NCI-H526 (cell line): ENCODE measurements at places on chromosomes 5 and 9.

DNA sequence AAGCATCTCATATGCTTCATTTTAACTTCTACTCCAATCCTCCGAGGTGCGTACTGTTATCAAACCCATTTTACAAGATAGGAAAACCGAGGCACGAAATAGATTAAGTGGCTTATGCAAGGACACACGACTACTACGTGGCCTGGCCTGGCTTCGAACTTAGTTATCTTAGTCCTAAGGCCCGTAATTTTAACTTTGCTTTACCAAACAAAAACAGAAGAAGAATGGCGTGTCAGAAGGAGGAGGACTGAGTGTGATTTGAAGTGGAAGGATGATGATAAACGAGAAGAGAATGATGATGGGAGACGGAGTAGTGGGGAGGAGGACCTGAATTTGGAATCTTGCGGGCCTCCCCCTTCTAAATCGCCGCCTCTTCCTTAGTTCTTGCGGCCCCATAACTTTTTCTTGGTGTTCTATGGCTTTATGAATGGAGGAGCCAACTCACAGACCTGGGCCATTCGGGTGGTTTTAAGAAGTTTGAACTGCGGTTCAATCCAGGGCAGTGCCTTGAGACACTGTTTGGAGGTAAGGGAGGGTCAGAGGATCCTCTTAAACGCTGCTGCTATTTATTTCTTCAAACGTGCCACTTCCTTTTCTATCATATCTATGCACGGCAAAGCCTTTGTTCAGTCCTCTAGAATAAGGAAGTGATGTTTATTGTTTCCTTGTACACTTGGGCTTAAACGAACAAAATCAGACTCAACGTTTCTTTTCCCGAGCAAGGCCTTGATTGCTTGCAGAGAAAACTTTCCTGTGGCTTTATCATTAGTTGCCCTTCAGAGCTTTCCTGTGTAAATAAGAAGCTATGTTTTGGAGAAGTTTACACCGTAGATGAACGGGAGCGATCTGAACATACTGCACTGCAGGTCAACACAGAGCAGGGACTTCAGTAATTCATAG lies 795 bp downstream of the CNOT8 start:
- no peak for DNase-seq

DNA sequence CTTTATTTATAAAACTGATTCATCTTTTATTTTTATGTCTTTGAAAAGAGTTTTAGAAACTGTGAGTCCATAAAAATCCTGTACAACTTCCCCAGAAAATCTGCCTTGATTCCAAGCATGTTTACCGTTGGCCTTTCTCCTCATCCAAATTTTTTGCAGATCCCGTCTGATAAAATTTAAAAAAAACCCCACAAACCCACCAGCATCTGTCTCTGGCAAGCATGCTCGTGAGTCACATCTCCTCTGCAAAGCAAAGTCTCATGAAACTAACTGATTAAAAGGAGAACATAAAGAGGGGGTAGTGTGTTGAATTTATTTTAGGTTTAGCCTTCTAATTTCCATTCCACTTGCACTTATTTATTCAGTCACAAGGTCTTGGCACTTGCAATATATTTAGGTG lies 109.4 kb downstream of the MAT2B start:
- DNase-seq = no peak

GRCh38 chr5:122761115-122761514 lies 13.8 kb upstream of the SNX2 start:
- DNase-seq = no peak

GRCh38 chr5:19189176-19189575 lies 798.8 kb downstream of the CDH18 start:
- DNase-seq = no peak

GRCh38 chr5:64958757-64959391 lies 190.1 kb downstream of the CWC27 start:
- no peak for DNase-seq

DNA sequence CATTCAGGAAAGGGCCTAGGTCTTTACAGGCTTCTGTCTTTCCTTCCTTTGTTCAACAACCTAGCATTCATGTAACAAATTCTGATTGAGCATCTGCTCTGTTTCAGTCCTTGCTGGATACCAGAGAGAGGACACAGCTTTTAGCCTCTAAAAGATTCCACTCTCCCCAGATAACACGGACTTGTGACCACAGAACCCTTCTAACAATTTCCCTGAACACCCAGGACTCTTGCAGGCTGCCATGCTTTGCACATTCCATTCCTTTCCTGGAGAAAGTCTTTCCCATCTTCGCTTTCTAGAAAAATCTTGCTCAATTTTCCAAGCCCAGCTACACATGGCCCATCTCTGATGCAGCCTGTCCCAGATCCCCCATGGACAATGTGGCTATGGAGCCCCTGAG lies 310.9 kb downstream of the ACTL7B start:
- no peak for DNase-seq

GRCh38 chr5:321230-321725 lies at the start of gene AHRR:
Gene AHRR, plus strand, starts transcription at chr5:321714. Its CDS starts 22,189 bp downstream, at chr5:343903.
- no peak for DNase-seq

- DNase-seq = no peak
Observed at GRCh38 chr5:145946112-145946861, 9.9 kb downstream of the SH3RF2 start.

DNA sequence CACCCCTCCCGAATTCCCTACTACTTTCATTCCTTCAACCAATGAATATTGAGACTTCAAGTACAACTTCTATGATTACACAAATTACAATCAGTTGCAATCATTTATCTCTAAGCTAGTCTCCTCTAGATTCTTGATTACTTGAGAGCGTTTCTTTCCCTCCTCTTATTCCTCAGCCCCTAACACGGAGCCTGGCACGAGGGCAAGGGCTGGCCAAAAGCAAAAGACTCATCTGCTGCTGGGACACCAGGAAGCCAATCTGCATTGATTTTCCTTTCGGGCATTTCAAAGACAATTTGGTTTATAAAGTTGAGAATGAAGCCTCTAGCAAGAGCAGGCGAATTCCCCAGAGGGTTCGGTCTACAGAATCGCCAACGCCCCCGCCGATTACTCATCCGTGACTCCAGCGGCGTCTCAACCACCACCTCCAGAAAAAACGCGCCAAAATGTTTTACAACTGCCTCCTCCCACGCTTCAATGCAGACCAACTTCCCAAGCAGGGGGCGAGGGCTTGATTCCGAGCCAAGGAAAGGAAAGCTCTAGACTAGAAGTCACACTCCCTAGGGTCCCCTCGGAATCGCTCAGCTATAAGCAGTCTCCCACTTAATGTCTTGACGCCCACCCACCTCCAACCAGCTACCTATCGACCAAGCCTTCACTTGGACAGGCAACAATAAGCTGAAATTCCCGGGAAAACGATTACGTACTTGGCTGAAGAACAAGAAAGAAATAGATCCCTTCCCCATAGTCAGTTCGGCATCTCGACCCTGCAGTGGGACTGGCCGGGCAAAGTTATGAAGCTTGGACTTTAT lies 1.5 kb downstream of the PCSK1 start:
- DNase-seq = peak; percentile 66

- no peak for DNase-seq
Observed at GRCh38 chr9:113879318-113879717, 3.2 kb downstream of the ZNF618 start.

GRCh38 chr5:169104937-169105494 lies 195.9 kb downstream of the SLIT3 start:
- no peak for DNase-seq

DNA sequence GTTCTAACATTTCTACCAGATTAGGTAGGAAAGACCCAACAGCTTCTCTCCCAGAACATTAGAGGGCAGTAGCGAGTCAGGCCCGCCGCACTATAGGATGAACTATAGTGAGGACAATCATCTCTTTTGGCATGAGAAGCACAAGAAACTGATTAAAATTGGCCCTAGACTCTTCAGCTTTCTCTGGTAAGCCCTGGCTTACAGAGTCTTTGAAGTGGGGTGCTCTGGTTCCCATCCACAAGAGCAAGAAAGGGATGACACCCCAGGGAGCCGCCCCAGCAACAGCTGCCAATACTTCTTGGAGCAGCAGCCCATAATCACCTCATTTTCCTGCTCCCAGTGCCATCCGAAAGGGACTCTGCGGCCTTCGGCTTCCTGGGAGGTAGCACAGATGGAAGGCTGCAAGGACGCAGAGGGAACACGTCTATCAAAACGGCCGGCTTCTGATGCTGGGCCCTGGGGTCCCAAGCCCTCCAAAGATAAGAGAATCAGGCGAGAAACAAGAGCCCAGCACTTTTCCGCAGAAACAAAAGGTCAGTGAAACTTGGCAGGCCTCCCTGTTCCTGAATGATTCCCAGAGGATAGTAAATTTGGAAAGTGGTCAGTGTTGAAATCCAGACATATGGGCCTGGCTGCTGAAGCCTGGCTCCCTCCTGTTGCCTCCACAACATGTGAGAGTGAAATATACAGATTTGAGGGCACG lies 69.3 kb downstream of the HSD17B3 start:
- peak; percentile 5 for DNase-seq

GRCh38 chr5:82422751-82423181 lies 144.6 kb upstream of the RPS23 start:
- no peak for DNase-seq

DNA sequence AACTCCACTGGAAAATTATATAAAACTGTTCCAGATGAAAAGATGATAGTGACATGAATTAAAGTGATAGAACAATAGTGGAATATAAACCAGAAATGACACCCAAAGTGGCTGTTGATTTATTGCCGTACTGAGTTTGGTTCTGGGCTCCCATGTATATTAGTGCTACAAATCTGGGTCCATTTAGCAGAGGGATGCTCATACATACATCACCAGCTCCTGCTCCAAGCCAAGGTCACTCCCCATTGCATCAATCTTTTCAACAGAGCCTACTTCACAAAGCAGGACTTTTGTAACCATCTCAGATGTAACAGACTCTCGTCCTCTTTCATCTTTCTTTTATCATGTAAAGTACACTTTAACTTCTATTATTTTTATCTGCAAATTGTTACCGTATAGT lies 208.6 kb downstream of the GAPVD1 start:
- DNase-seq = no peak

DNA sequence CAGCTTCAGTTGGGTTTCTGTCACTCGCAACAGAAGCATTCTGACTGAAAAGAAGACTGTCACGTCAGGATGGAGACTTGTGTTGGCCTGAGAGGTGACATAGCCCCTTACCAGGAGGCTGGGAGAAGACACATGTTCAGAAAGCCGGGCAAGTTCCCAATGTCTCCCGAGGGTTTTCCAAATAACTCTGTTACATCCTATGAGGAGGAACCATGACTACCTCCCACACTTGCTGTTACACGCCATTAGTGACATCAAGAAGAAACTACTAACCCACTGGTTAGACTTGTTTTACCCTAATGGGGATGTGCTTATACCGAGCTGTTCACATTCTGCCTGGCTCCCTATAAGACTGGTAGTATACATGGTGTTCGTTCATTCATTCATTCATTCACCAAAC lies 33.3 kb downstream of the SH3PXD2B start:
- no peak for DNase-seq

DNA sequence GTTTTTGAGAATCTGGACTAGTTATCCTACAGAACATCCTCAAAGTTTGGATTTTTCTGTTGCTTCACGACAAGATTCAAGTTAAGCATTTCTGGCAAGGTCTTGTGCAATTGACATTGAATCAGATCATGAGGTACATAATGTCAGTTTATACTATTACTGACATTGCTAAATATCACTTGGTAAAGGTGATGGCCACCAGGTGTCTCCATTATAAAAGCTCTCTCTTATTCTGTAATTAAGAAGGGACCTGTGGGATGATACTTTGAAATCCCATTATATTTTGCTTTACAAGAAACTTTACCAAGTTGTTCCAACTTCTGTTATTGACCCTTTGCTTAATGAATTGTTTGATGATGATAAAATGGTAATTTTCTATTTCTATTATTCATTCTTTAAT lies 131.0 kb upstream of the ASTN2 start:
- peak; percentile 21 for DNase-seq

- DNase-seq = no peak
Observed at GRCh38 chr9:6876195-6876894, 118.6 kb downstream of the KDM4C start.

DNA sequence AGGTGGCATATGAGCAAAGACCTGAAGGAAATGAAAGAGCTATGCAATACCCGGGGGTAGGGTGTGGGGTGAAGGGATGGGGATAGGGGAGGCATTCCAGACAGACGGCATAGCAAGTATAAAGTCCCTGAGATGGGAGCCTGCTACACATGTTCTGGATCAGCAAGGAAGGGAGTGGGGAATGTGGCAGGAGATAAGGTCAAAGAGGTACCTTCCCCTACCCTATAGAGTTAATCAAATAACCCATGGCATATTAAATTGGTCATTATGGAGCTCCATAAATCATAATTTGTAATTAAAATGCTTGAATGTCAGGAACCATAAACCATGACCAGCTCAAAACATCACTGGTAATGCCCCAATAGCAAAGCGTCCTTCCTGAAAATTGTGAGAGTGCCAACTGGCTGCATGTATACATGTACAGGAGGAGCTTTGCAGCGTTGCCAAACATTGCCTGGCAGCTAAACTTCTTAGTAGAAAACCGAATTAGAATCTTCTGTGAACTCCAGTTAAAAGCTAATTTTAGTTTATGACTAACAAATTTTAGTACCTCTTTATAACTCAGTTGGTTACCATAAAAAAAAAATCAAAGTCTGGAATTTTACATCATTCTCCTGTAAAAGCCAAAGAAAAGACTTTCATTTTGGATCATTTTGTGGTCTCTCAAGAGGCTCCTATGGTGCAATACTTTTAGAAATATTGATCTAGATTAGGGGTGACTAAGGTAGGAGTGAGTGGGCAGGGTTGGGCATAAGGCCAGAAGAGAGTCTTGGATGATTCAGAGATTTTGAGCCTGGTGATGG lies 4.7 kb downstream of the DNAI1 start:
- no peak for DNase-seq
